ENCODE measurements at places on chromosomes 6 and 20.

DNA sequence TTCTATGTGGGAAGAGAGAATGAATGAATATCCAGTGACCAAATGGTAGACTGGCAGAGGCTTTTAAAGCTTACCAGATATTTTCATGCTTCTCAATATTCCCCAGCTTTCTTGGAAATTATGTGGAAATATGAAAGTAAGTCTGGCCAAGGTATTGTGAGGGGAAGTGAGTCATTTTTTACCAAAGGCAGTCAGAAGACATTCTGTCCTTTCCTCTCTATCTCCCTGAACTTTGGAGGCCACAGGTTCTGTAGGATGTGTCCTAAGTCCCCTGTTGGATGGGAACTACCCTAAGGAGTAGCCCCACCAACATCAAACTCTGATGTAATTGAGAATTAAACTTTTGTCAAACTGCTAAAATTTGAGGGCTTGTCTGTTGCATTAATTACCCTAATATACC lies 593.8 kb upstream of the NRSN1 start:
- DNase-seq, result no peak

DNA sequence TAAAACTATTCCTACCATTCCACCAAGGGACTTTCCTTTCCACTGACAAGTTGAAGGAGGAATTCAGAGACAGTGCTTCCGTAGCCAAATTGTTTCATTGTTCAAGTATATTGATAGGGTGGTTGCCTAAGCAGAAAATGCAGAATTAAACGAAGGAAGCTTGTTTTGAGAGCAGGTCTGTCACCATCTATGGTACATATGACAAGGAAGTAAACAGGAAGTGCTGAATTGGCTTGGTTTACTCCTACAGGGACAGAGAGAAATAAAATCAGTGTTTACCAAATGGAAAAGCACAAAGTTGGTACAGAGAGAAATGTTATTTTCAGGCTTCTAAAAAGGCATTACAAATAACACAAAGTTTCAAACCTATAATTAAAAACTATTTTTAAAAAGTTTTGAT lies 421.8 kb downstream of the CDC5L start:
- DNase-seq, result no peak

GRCh38 chr6:54248994-54249393 lies 59.2 kb upstream of the TINAG start:
- no peak for DNase-seq

DNA sequence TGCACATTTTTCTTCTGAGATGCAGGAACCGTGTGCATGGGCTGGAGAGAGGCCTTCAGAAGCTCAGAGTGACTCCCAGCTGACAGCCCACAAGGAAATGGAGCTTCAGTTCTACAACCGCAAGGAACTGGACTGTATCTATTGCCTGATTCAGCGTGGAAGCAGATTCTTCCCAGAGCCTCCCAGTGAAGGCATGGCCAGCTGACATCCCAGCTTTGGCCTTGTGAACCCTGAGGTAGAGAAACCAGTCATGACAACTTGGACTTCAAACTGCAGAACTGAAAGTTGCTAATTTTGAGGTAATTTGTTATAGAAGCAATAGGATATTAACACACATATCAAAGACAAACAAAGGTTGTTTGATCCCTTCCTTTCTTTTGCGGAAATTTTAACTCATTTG lies 94.3 kb upstream of the NOX3 start:
- DNase-seq, result no peak

- peak; percentile 24 for DNase-seq
Measured at GRCh38 chr6:134145786-134146185, 93.4 kb upstream of the SLC2A12 start.

DNA sequence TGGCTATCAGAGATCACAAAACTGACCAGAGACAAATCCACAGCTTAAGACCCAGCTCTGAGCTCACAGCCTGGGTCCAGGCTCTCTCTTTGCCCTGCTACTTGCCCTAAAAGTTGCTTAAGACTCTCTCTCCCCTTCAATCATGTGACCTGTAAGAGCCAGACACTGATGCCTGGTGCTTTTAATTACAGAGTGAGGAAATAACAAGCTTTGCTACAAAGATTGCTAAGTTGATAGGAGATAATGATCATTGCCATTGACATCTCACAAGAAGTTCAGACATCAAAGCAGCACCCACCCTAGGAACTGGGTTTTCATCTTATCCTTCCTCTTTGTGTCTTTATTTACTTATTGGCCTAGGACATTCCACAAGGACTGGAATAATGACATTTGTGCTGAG lies 125.9 kb upstream of the CD93 start:
- no peak for DNase-seq

- peak; percentile 82 for DNase-seq
Measured at GRCh38 chr6:117483004-117483644, 650 bp downstream of the DCBLD1 start.

DNA sequence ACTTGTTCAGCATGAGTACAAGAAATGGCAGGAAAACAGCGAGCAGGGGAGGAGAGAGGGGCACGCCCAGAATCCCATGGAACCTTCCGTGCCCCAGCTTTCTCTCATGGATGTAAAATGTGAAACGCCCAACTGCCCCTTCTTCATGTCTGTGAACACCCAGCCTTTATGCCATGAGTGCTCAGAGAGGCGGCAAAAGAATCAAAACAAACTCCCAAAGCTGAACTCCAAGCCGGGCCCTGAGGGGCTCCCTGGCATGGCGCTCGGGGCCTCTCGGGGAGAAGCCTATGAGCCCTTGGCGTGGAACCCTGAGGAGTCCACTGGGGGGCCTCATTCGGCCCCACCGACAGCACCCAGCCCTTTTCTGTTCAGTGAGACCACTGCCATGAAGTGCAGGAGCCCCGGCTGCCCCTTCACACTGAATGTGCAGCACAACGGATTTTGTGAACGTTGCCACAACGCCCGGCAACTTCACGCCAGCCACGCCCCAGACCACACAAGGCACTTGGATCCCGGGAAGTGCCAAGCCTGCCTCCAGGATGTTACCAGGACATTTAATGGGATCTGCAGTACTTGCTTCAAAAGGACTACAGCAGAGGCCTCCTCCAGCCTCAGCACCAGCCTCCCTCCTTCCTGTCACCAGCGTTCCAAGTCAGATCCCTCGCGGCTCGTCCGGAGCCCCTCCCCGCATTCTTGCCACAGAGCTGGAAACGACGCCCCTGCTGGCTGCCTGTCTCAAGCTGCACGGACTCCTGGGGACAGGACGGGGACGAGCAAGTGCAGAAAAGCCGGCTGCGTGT lies 11.6 kb downstream of the TNFAIP3 start:
- DNase-seq, result no peak

- DNase-seq, result no peak
Measured at GRCh38 chr6:150755042-150755441, 110.5 kb upstream of the MTHFD1L start.

- no peak for DNase-seq
Measured at GRCh38 chr6:118553132-118553531, 5.0 kb downstream of the PLN start.

- DNase-seq, result no peak
Measured at GRCh38 chr20:47221036-47221625, 135.4 kb downstream of the ZMYND8 start.

- DNase-seq, result no peak
Measured at GRCh38 chr6:159602431-159603041, 90.5 kb downstream of the SOD2 start.

GRCh38 chr20:13515796-13516558 lies 122.8 kb downstream of the TASP1 start:
- peak; percentile 5 for DNase-seq

GRCh38 chr6:98967616-98968015 lies 19.9 kb upstream of the FBXL4 start:
- DNase-seq, result no peak

DNA sequence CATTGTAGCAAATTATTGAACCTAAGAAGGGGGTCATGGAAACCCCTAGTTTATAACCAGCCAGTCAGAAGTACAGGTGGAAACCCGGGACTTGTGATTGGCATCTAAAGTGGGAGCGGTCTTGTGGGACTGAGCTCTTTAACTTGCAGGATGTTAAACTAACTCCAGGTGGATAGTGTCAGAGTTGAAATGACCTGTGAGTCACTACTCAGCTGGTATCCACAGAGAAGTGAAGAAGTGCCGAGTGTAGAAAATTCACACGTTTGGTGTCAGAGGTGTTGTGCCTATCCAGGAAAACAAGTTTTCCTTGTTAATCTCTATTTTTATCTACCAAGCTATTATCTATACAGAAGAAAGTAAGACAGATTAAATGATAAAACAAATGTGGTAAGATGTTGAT lies 179.7 kb downstream of the ADGRG6 start:
- DNase-seq, result no peak

All from GM03348 (cell line).